D341Med (cell line): ENCODE measurements at places on chromosomes 1 and 21.

GRCh38 chr1:117615474-117615873 is 9.6 kb downstream of the TENT5C start:
- DNase-seq, result no peak

DNA sequence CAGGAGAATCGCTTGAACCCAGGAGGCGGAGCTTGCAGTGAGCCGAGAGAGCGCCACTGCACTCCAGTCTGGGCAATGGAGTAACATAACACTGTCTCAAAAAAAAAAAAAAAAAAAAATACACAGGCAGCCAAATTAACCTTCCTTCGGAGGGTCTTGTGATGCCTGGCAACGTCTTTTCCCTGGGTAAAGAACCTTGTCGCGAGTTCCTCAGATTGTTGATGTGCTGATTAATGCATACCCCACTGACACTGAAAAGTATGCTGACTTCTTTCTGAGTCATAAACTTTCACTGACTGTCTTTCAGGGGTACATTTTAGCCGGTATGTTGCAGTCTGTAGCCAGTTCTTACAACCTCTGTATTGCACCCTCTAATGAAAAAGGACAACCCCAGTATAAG is 95.1 kb upstream of the SOD1 start:
- no peak for DNase-seq

DNA sequence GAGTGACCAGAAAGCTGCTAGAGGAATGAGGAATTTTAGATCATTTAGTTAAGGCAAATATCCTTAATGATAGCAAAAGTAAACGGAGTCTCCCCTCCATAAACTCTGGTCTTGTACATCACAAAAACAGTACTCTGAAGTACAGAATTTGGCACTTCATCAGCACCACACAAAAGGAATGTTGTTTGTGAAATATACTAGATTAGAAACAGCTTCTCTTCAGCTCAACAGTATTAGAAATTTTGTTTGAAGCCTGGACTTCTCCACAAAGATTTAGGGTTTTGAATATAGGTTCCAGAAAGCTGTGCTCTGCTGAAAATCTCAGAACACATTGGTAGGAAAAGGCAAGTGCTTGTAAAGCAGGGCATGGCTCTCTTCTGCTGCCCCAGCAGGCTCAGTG is 135.1 kb upstream of the PTGFR start:
- DNase-seq, result no peak

DNA sequence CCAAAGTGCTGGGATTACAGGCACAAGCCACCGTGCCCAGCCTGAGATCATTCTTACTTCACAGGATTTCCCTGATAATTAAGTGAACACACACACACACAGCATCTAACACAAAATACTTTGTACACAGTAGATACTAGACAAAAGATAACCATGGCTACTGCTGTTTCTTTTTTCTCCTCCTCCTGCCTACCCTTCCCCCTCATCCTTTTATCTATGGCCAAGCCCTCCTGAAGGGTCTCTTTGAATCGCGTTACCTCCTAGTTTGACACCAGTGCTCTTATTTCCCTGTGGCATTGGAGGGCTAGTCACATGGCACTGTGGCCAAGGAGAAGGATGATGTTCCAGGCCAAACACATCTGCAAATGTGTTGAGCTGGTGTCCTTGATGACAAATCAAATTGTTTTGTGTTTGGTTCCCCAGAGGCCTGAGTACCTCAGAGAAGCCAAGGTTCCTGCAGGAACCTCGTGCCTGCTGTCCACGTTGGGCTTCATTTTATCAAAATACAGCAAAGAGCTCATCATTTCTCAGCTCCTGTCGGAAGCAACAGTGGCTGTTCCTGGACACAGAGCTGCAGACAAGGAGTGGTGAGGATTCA is 20.6 kb downstream of the NDUFS5 start:
- DNase-seq, result no peak

DNA sequence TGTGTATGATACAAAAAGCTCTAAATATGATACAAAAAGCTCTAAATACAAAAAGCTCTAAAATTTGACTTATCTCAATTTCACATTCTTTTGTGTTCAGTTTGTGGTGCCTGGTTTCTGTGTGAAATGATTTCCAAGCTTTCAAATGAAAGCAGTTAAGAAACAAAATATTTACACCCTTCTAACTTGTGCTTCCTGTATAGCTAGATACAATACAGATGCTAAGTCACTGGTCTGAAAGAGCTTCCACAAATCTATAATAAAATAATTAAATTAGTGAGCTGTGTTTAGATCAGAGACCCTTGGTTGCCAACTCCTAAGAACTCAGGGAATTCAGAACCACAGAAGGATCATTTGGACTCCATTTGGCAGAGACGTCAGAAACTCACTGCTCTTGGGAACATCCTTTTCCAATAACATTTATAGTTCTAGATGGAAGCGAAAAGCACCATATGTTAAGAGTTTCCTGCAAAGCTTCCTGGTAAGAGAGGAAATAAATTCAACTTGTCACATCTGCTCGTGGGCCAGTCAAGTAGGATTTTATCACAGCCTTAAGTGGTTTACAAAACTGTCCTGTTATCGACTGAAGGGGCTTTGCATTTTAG is 1079.1 kb downstream of the ADGRL2 start:
- no peak for DNase-seq

DNA sequence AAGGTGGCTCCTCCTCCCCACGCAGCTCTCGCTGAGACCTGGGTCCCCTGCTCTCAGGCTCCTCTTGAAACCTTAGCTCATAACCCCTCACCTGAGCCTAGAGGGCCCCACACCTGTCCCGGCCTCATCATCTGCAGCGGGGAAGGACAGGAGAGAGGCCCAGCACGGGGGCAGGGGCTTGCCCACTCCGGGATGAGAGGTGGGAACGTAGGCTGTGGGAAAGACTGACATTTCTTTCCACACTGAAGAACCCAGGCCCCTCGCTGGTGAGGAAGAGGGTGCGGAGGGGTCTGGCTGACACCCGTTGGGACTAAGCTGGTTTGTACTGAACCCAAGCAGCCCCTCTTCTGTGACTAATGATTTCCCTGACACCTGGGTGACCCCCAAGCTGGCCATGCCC is 14.0 kb upstream of the NES start:
- no peak for DNase-seq

DNA sequence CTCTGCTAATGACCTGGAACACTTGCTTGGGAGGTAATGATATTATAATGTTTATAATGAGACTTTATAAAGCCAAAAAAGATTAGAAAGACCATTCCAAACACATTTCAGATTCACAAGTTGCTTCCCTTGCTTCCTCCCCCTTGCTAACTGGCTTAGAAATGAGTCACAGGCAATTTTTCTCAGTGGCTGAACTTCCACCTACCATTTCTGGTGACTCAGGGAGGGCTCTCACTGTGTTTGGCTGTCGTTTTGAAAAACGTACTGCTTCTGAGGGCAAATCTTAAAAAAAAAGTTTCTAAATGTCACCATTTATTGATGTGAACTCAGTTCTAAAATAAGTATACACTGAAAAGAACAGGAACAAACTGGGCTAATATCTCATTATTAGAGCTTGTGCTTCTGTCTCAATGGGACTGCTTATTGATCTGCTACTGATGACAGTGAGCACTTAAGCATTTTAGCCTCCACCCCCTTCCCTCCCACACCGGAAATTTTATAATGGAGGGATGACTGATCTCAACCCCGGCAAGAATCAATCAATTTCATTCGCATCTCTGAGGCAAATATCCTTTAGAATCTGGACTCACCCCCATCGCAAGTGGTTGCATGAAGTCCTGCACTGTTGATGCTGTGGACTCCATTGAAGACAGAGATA is 278.3 kb downstream of the KCTD3 start:
- DNase-seq, result no peak
